Memory B cell (primary cell): ENCODE measurements at places on chromosomes 11 and 22.

GRCh38 chr11:8327761-8328192, 64.1 kb upstream of the LMO1 start:
- peaks cover 5% of the 10 kb centered on the region for H3K27me3 ChIP-seq
- H3K36me3 ChIP-seq: no peaks in the 10 kb centered on the region
- peaks cover 25% of the 10 kb centered on the region for H3K4me1 ChIP-seq
- H3K27ac ChIP-seq: no peak overlapping the region
- no peak overlapping the region for H3K4me3 ChIP-seq

- DNase-seq: no peak
- H3K4me3 ChIP-seq: no peak overlapping the region
- H3K27me3 ChIP-seq: no peaks in the 10 kb centered on the region
- H3K36me3 ChIP-seq: peaks cover 29% of the 10 kb centered on the region
Observed at GRCh38 chr11:13364388-13364787, 86.8 kb downstream of the BMAL1 start.

DNA sequence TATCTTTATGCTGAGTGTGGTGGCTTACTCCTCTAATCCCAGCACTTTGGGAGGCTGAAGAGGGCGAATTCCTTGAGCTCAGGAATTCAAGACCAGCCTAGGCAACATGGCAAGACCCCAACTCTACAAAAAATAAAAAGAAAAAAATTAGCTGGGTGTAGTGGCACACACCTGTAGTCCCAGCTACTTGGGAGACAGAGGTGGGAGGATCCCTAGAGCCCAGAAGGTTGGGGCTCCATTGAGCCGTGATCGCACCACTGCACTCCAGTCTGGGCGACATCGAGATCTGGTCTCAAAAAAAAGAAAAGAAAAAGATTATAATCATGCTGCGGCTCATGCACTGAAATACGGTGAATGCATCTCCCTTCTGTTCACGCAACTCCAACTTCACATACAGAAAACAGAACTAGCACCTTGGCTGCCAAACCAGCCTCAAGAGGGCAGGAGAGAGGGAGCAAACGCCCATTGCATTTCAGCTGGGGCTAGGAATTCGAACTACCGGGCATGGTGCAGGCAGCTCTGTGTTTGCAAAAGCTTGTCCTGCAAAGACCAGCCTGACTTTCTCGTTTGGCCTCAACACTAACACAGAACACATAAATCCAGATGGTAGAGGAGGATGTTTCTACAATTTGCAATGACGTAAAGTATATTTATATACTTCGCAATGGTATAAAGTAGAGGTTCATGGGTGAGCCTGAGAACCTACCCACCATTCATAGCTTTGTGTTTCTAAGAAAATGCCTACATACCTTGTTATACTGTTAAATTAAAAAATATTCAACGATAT, 6.3 kb upstream of the SYNGR1 start:
- no peaks in the 10 kb centered on the region for H3K36me3 ChIP-seq
- H3K4me3 ChIP-seq: no peak overlapping the region
- no peak overlapping the region for H3K27ac ChIP-seq
- peaks cover 5% of the 10 kb centered on the region for H3K4me1 ChIP-seq
- peaks cover 7% of the 10 kb centered on the region for H3K27me3 ChIP-seq

GRCh38 chr22:42258126-42258525, 12.3 kb downstream of the TCF20 start:
- no peak for DNase-seq
- H3K27me3 ChIP-seq: no peaks in the 10 kb centered on the region
- no peak overlapping the region for H3K4me3 ChIP-seq
- H3K36me3 ChIP-seq: peaks cover 5% of the 10 kb centered on the region
- H3K4me1 ChIP-seq: peaks cover 51% of the 10 kb centered on the region

- no peak for DNase-seq
- H3K27ac ChIP-seq: no peak overlapping the region
- H3K4me3 ChIP-seq: no peak overlapping the region
- H3K36me3 ChIP-seq: no peaks in the 10 kb centered on the region
- peaks cover 4% of the 10 kb centered on the region for H3K27me3 ChIP-seq
Observed at GRCh38 chr22:49334976-49335375, 492.7 kb downstream of the BRD1 start.

DNA sequence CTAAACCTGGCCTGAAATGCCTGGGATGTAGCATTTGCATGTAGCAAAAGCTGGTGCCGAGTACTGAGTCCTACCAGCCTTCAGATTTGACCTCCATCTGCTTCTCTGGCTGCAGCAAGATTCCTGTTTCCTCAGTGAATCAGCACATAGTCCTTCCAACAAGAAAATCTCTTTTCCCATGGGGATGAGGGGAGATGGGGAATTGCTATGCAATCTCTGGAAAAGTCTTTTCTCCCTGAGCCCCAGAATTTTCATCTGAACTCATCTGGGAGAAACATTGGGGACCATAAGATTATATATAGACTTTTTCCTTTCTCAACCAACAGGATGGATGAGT, 32.0 kb upstream of the YWHAH start:
- H3K27ac ChIP-seq: no peak overlapping the region
- H3K4me3 ChIP-seq: no peak overlapping the region
- H3K27me3 ChIP-seq: no peaks in the 10 kb centered on the region
- peaks cover 8% of the 10 kb centered on the region for H3K4me1 ChIP-seq
- DNase-seq: no peak

DNA sequence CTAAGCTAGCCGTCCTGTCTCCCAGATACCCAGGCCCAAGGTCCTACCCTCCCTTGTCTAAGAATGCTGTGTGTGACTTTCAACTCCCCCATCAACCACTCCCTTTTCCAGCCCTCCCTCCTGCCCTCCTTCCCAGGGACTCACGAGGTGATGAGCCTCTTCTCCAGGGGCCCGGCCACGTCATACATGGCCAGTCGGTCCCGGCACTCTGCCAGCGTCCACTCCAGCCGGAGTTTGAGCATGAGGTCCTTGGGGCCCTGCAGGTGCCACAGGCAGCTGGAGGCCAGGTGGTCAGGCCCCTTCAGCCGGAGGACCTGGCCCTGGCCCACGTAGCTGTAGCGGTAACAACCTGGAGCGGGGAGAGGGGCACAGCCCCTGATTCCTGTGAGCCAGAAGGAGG, 20.1 kb downstream of the TMPRSS6 start:
- H3K36me3 ChIP-seq: no peaks in the 10 kb centered on the region
- H3K4me1 ChIP-seq: no peaks in the 10 kb centered on the region
- H3K27me3 ChIP-seq: peaks cover 12% of the 10 kb centered on the region
- no peak overlapping the region for H3K4me3 ChIP-seq
- H3K27ac ChIP-seq: no peak overlapping the region
- no peak for DNase-seq

- no peak for DNase-seq
- peaks cover 33% of the 10 kb centered on the region for H3K27me3 ChIP-seq
- H3K4me1 ChIP-seq: peaks cover 4% of the 10 kb centered on the region
- no peak overlapping the region for H3K27ac ChIP-seq
Observed at GRCh38 chr11:66412110-66412509, 8.7 kb upstream of the NPAS4 start.

DNA sequence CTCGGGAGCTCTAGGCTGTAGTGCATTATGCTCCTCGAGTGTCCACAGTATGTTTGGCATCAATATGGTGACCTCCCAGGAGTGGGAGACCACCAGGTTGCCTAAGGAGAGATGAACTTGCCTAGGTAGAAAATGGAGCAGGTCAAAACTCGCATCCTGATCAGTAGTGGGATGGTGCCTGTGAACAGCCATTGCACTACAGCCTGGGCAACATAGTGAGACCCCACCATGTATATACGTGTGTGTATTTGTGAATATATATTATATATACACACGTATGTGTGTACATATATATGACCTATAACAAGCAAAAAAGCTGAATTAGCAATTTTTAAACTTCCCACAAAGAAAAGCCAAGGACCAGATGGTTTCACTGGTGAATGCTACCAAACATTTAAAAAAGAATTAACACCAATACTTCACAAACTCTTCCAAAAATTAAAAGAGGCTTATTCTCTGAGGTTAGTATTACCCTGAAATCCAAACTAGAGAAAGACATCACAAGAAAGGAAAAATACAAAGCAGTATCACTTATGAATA, 97.4 kb downstream of the RNF169 start:
- H3K27ac ChIP-seq: no peak overlapping the region
- DNase-seq: no peak
- peaks cover 40% of the 10 kb centered on the region for H3K36me3 ChIP-seq
- no peak overlapping the region for H3K4me3 ChIP-seq

- DNase-seq: no peak
- no peak overlapping the region for H3K4me3 ChIP-seq
- no peaks in the 10 kb centered on the region for H3K36me3 ChIP-seq
- no peaks in the 10 kb centered on the region for H3K4me1 ChIP-seq
- no peaks in the 10 kb centered on the region for H3K27me3 ChIP-seq
Observed at GRCh38 chr11:97856666-97857065, 1164.1 kb upstream of the CNTN5 start.

- no peaks in the 10 kb centered on the region for H3K36me3 ChIP-seq
- H3K27me3 ChIP-seq: peaks cover 18% of the 10 kb centered on the region
- no peak overlapping the region for H3K27ac ChIP-seq
- no peak overlapping the region for H3K4me3 ChIP-seq
- no peak for DNase-seq
Observed at GRCh38 chr22:44962741-44963454, 46.9 kb downstream of the PHF21B start.

GRCh38 chr11:69434471-69434931, 47.0 kb upstream of the LINC01488 start:
- no peak for DNase-seq
- no peaks in the 10 kb centered on the region for H3K36me3 ChIP-seq
- no peaks in the 10 kb centered on the region for H3K4me1 ChIP-seq
- peaks cover 15% of the 10 kb centered on the region for H3K27me3 ChIP-seq
- H3K27ac ChIP-seq: no peak overlapping the region

GRCh38 chr11:74809801-74810200, 61.2 kb downstream of the RNF169 start:
- no peaks in the 10 kb centered on the region for H3K27me3 ChIP-seq
- no peaks in the 10 kb centered on the region for H3K4me1 ChIP-seq
- DNase-seq: no peak
- H3K4me3 ChIP-seq: no peak overlapping the region
- no peak overlapping the region for H3K27ac ChIP-seq
- peaks cover 11% of the 10 kb centered on the region for H3K36me3 ChIP-seq

GRCh38 chr11:119912229-119912628, 183.2 kb upstream of the NECTIN1 start:
- DNase-seq: no peak
- H3K27ac ChIP-seq: no peak overlapping the region
- H3K4me3 ChIP-seq: no peak overlapping the region
- no peaks in the 10 kb centered on the region for H3K4me1 ChIP-seq
- H3K36me3 ChIP-seq: no peaks in the 10 kb centered on the region
- peaks cover 10% of the 10 kb centered on the region for H3K27me3 ChIP-seq

DNA sequence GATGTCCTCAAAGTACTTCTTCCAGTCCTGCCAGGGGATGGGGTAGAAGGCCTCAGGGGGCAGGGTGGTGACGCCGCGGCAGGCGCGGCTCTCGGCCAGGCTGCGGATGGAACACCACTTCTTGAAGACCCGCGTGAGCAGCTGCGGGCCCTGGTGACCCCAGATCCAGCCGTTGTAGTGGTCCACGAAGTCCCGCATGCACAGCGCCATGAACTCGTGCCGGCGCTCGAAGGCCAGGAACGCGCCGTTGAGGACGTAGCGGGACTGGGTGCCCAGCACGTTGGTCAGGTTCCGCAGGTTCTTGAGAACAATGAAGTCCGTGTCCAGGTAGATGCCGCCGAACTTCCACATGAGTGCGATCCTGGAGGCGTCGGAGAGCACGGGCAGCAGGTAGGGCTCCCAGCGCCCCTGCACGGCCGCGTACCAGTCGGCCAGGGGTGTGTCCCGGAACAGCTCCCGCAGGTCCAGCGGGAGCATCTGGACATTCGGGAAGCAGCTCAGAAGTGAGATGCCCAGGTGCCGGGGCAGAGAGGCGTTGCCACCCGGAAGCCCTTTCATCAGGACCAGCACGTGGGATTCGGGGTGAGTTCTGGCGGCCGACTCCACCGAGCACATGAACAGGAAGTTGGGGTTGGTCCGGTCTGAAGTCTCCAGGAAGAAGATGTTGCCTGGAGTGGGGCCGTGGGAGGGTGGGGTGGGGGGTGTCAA, 27.5 kb downstream of the A4GALT start:
- H3K4me3 ChIP-seq: no peak overlapping the region
- no peaks in the 10 kb centered on the region for H3K36me3 ChIP-seq
- H3K27me3 ChIP-seq: no peaks in the 10 kb centered on the region
- no peak overlapping the region for H3K27ac ChIP-seq

DNA sequence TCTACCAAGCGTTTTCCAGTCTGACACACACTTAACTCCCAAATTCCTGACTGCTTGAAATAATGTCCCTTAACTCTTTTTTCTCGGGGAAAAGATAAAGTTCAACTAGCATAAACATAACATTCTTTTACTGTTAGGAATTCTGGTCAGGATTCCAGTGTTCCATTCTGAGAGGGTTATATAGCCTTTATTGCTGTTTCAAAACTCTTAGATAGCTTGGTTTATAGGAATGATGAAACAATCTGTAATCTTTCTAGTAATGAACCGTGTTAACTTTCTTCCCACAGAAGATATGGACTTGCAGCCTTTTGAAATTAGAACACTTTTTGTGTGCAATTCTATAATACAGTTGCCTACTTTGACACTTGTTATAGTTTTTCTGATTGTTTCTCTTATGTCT, 8.6 kb downstream of the REXO2 start:
- peaks cover 25% of the 10 kb centered on the region for H3K36me3 ChIP-seq
- DNase-seq: no peak
- H3K4me3 ChIP-seq: no peak overlapping the region
- H3K4me1 ChIP-seq: no peaks in the 10 kb centered on the region
- H3K27ac ChIP-seq: no peak overlapping the region

GRCh38 chr11:1513326-1514296, 27.0 kb upstream of the MOB2 start:
- H3K4me1 ChIP-seq: peaks cover 50% of the 10 kb centered on the region
- DNase-seq: no peak

DNA sequence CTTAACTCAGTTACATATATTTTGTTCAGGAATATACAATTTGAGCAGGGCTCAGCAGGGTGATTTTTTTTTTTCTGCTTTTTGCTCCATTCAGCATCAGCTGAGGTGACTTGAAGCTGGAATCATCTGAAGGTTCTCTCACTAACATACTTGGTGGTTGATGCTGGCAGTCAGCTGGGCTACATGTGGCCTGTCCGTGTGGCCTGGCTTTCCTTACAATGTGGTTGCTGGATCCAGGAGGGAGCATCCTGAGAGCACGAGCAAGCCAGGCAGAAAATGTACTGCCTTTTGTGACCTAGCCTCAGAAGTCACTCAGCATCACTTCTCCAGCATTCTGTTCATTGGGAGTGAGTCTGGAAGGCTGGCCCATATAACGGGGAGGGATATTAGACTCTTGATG, 151.6 kb upstream of the E2F8 start:
- DNase-seq: no peak
- H3K27ac ChIP-seq: no peak overlapping the region
- H3K27me3 ChIP-seq: peaks cover 4% of the 10 kb centered on the region
- no peaks in the 10 kb centered on the region for H3K36me3 ChIP-seq
- H3K4me1 ChIP-seq: peaks cover 3% of the 10 kb centered on the region

GRCh38 chr11:45165386-45165785, 18.9 kb downstream of the PRDM11 start:
- H3K4me3 ChIP-seq: no peak overlapping the region
- H3K4me1 ChIP-seq: peaks cover 28% of the 10 kb centered on the region
- no peak overlapping the region for H3K27ac ChIP-seq
- no peak for DNase-seq
- peaks cover 6% of the 10 kb centered on the region for H3K36me3 ChIP-seq

- DNase-seq: no peak
- H3K4me3 ChIP-seq: no peak overlapping the region
- no peak overlapping the region for H3K27ac ChIP-seq
- H3K36me3 ChIP-seq: no peaks in the 10 kb centered on the region
- H3K27me3 ChIP-seq: no peaks in the 10 kb centered on the region
Observed at GRCh38 chr11:83613767-83614121, 327.6 kb upstream of the CCDC90B start.

- no peaks in the 10 kb centered on the region for H3K36me3 ChIP-seq
- no peaks in the 10 kb centered on the region for H3K4me1 ChIP-seq
- DNase-seq: no peak
- H3K27ac ChIP-seq: no peak overlapping the region
- H3K4me3 ChIP-seq: no peak overlapping the region
Observed at GRCh38 chr11:119618208-119618909, 110.6 kb downstream of the NECTIN1 start.
